ENCODE measurements at places on chromosomes 3 and 15. TPM values are rescaled to one million over a fixed set of nuclear protein-coding genes. Genes with fewer than 3 reads are reported as not detected.

DNA sequence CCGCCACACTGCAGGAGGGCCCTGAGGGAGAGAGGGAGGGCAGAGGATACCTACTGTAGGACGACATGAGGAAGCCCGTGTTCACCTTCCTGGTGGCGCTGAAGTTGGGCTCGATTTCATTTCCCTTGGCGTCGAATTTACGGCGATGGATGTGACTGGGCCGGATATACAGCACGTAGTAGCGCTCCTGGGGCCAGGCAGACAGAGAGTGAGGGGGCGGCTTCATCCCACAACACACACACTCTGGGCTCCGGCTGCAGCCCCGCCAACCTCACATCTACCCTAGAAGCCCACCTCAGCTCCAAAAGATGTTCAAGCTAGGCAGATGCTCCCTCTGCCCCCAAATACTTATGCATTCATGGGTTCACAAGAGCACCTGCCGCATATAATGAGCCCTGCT is 4.5 kb downstream of the ARPIN start:
- no peak for DNase-seq

DNA sequence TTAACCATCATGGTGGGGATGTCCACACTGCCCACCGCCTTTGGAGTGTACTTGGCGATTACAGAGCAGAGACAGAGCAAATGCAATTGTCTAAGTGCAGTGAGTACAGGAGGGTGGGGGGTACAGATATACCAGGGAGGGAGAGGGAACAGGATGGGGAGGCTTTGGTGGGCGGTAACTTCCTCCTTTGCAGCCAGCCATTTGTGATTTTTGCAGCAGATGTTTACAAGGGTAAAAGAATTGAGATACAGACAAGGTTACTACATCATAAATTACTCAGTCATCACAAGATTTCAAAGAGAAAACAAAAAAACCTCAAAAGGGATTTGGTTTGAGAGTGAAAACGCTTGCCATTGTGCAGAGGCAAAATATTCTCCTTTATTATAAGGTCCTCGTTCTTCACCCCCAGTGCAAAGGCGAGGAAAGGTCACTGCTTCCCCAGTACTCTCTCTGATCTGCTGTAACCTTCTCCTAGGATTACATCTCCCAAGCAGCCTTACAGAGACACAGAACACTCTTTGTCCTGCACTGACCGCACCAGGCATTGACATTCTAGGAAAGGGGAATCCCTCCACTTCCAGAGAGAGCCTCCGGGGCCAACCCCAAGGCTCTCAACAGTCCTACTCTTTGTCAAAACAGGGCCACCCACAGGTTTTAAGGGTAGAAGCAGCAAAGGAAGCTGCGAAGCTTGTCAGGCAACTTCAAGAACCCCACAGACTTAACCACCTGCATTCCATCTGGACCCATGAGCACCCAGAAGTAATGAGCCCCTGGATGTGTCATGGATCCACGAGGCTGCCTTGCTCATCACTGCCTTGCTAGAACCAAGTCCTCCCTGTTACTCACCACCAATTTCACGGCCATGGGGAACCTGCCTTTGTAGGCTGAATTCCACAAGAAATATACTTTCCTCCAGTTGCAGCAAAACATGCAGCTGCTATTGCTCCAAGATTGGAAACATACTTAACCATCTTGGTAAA is 117.3 kb downstream of the ADAMTS17 start:
- no peak for DNase-seq

DNA sequence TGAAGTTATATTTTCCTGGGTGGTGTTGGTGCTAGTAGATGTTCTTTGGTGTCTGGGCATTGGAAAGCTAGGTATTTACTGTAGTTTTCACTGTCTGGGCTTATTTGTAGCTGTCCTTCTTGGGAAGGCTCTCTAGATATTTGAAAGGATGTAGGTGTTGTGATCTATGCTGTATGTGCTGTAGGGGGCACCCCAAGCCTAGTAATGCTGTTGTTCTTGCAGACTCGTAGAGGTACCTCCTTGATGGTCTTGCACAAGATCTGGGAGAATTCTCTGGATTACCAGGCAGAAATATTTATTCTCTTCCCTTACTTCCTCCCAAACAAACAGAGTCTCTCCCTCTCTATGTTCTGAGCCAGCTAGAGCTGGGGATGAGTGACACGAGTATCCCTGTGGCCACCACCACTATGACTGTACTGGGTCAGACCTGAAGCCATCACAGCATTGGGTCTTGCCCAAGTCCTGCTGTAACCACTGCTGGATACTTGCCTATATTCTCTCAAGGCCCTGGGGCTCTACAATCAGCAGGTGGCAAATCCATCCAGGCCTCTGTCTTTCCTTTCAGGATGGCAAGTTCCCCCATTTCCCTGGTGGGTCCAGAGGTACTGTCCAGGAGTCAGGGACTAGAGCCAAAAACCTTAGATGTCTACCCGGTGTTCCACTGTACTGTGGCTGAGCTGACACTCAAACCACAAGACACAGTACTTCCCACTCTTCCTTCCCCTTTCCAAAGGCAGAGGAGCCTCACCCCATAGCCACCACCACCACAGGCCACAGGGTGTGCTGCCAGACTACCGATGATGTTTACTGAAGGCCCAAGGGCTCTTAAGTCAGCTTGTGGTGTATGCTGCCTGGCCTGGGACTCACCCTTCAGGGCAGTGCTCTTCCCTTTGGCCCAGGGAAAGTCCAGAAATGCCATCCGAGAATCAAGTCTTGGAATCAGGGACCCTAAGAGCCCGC is 195.2 kb upstream of the DPPA4 start:
- DNase-seq: no peak

- DNase-seq: no peak
Observed at GRCh38 chr3:53235545-53235944, 20.3 kb downstream of the TKT start.

Gene PLSCR5
- total RNA-seq: not detected

Gene ARID3B
- total RNA-seq: 1.5 TPM

- no peak for DNase-seq
Observed at GRCh38 chr15:40008061-40008765, 30.8 kb downstream of the SRP14 start.

GRCh38 chr3:85427467-85427866 is 468.7 kb downstream of the CADM2 start:
- DNase-seq: no peak

Gene KBTBD8
- total RNA-seq: not detected

DNA sequence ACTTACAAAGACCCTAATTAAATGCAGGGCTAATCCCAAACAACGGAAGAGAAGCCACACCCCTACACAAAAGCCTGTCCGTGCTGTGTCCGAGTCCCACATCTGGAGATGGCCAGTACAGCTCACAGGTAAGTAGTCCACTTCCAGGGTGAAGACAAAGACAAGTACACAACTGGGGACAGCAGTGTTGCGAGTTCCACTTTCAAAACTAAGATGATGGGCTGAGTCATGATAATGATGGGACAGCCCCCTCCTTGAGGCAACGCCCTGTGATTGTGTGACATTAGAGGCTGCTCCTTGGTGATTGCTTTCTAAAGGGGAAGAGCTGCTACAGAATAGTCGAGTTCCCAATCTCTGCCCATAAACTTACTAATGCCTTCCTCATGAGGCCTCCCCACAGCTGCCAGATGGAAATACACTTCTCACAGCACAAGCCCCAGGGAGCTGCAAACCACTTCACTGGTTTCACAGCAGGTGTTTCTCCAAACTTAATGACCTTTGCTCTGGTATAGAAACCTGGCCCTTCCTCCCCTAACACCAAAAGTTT is 27.6 kb downstream of the RFT1 start:
- DNase-seq: no peak

DNA sequence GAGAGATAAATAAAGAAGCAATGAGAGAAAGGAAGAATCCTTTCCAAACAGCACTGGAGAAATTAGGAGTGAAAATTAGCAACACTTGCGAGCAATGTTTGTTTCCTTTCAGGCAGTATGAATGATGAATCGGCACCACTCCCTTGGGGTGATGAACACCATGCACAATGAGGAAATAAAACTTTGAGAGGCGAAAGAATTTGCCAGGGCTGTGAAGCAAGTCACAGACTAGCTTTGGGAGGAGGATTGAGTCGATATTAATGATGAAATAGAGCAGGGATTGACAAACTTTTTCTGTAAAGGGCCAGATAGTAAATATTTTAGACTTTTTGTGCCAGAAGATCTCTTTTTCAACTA is 237.7 kb downstream of the AGBL1 start:
- no peak for DNase-seq

DNA sequence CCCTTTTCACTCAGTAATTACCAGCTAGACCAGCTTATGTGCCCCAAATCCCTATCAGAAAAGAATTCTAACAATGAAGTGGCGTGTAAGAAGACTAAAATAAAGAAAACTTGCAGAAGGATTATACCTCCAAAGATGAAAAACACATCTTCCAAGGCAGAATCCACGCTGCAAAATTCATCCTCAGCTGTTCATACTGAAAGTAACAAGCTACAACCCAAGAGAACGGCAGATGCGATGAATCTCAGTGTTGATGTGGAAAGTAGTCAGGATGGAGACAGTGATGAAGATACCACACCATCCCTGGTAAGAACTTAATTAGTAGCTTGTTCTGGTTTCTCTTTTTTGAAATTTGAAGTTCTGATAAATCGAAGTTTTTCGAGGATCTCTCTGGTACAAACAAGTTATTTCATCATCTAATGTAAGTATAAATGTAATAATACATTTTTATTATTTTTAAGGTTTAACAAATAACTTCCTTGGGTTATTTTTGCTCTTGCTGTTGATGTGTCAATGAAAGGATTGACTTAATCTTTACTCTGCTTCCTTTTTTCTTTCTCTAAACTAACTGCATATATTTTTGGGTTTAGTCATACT is 1.4 kb downstream of the WDR76 start:
- no peak for DNase-seq

Gene FOXL2
- total RNA-seq: 9.8 TPM

GRCh38 chr15:23074684-23075083 is 35.3 kb upstream of the TUBGCP5 start:
- no peak for DNase-seq

GRCh38 chr3:17092583-17092933 is 207.8 kb downstream of the PLCL2 start:
- DNase-seq: no peak

DNA sequence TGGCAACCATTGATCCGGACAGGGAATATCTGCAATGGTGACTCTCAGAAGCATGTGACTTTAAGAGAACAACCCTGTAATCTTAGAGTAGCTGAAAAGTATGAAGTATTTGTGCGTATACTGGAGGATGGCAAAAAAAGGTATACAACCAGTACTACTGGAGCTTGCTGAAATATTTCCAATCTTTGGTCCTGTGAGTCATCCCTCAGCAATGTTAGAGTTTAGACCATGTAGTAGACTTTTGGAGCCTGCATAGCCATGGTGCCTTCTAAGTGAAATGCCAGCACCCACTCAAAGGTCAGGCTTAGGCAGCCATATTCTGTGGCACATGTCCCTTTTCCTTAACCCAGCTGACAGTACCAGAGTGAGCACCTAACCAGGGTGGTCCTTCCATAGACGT is 429.4 kb downstream of the NTRK3 start:
- no peak for DNase-seq

- no peak for DNase-seq
Observed at GRCh38 chr3:43024181-43024885, 45.2 kb downstream of the GASK1A start.

Gene KIF15
- total RNA-seq: 0.51 TPM

GRCh38 chr3:129383292-129383860 is 45.1 kb downstream of the EFCAB12 start:
- peak; percentile 54 for DNase-seq

Gene ANKUB1
- total RNA-seq: not detected

Gene ROBO2
- total RNA-seq: not detected

DNA sequence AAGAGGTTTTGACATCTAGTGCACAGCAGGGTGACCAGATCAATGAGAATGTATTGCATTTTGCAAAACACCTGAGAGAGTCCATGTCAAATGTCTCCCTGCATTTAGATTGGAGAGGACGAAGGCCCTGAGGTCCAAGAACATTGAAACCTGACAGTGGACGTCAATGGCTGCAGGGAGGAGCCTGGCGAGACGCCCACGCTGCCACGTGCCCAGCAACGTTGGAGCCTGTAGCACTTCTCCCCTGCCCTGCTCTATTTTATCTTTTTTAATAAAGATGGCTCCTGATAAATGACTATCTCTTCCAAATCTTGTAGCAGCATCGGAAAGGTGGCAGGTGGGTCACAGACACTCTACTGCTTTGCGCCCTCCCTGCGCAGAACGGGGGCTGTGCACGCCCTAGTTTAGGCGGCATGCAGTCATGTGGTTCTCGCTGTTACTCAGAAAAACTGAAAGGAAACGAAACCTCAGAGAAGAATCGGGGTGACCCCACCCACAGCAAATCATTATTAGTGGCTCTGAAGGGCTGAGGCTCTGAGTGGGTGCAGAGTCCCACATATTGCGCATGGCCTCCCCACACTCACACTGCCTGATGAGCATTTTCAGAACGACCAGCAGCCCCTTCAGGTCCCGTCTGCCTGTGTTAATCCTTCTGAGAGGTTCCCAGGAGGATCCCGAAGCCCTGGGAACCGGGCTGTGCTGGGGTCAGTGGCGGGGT is 62.5 kb upstream of the TAMM41 start:
- no peak for DNase-seq

- no peak for DNase-seq
Observed at GRCh38 chr3:128823631-128824030, 55.8 kb upstream of the ACAD9 start.

Gene PAQR9
- total RNA-seq: not detected

GRCh38 chr3:64520334-64520733 is 167.5 kb downstream of the ADAMTS9 start:
- no peak for DNase-seq

- DNase-seq: no peak
Observed at GRCh38 chr3:190366133-190366532, 21.8 kb upstream of the CLDN16 start.

- DNase-seq: no peak
Observed at GRCh38 chr15:61951949-61952348, 108.3 kb downstream of the VPS13C start.

GRCh38 chr3:50047426-50047825 is 41.3 kb upstream of the RBM5 start:
- DNase-seq: no peak

DNA sequence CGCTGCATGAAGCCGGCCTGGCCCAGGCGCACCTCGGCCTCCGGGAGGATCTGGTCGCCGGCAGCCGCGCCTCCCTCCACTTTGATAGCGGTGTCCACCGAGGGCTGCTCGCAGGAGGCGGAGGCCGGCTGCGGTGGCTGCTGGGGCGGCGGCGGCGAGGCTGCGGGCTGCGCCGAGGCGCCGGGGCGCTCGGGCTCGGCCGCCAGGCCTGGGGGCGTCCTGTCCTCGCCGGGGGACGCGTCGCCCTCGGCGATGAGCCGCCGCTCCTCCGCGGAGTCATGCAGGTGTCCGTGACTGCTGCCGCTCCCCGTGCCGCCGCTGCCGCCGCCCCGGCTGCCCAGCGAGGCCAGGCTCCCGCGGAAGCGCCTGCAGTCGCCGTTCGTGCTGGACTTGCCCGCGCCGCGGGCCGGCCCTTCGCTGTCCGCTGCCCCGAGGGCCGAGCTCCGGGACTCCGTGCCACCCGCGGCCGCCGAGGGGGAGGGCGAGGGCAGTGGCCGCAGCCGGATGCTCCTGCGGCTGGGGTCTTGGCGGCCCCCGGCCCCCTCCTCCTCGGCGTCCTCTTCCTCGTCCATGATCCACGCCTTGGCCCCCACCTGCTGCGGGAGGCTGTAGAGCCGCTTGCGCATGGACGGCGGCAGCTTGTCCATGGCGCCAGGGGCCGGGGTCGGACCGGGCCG is 996 bp downstream of the HCN4 start:
- no peak for DNase-seq
